ENCODE measurements at places on chromosomes 3 and 15. TPM values are rescaled to one million over a fixed set of nuclear protein-coding genes. Genes with fewer than 3 reads are reported as not detected.

Gene SMCO1
- not detected for total RNA-seq

DNA sequence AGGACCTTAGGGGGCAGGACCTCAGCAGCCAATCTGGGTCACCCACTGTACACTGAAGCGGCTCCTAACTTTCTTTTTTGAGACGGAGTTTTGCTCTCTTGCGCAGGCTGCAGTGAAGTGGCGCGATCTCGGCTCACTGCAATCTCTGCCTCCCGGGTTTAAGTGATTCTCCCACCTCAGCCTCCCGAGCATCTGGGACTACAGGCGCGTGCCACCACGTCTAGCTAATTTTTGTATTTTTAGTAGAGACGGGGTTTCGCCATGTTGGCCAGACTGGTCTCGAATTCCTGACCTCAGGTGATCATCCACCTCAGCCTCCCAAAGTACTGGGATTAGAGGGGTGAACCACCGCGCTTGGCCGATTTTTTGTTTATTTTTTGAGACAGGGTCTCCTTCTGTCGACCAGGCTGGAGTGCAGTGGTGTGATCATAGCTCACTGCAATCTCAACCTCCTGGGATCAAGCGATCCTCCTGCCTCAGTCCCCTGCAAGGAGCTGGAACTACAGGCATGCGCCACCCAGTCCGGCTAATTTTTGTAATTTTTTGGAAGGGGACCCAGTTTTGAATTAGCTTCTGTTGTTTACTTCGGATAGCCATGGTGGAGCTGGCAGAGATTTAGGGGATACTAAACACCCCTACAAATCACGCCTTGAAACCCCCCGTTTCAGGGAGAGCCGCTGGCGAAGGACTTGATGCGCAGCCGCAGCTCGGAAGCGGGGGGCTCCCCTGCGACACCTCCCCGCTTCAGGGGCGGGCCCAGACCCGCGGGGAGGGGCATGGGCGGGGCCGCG lies 1.5 kb upstream of the CLK3 start:
- H3K27ac ChIP-seq: no peak overlapping the region
- H3K36me3 ChIP-seq: no peaks in the 10 kb centered on the region

DNA sequence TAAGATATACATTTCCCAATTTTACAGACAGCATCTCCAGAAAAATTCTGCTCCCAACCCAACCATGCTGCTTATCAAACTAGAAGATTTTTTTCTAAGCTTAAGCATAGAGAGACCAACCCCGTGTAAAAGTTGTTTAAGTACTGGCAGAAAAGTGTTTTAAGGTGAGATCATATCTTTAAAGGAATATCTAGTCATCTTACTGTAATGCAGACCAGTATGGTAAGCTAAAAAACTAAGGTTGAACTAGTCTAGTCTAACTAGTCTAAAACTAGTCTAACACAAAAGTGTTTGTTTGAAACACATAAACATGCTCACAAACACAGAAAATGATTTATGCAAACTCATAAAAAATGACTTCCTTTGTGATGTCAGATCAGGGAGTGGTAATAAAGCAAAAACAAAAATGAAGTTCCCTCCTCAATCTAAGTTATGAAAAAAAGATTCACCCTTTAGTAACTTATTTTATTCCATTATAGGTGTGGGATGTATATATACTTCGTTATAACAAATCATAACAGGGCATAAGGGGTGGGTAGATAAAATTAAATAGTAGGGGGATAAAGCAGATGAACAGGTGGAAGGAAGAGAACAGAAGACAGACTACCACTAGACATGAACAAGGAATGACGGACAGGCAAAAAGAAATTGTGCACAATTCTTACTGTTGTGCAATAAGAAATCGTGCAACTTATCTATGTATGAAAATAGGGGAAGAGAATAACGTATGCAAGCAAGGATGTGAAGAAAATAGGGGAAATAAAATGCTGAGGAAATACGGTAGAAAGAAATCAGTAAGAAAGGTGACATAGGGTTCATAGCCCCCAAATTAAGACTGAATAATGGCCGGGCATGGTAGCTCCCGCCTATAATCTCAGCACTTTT lies 10.0 kb downstream of the MYO5A start:
- H3K36me3 ChIP-seq: no peaks in the 10 kb centered on the region
- H3K27me3 ChIP-seq: no peaks in the 10 kb centered on the region
- H3K4me3 ChIP-seq: no peak overlapping the region
- no peak for DNase-seq

Gene CCNL1
- total RNA-seq: 63.9 TPM

Data from chondrocyte (in vitro differentiated cells).